Motor neuron (in vitro differentiated cells): ENCODE measurements at places on chromosomes 16 and 17. TPM values are rescaled to one million over a fixed set of nuclear protein-coding genes. Genes with fewer than 3 reads are reported as not detected.
A peak's percentile ranks its signal among the peaks of the same experiment; 100 is the strongest.

Gene IRX6
- 3.0 and 3.1 TPM in 2 replicates for total RNA-seq

Gene KRTAP4-3
- not detected in 2 replicates for total RNA-seq

Gene KRTAP9-8
- not detected in 2 replicates for total RNA-seq

Gene TOP2A
- total RNA-seq, result 4.1 and 8.2 TPM in 2 replicates

Gene TRPV3
- 1.1 and 1.7 TPM in 2 replicates for total RNA-seq

GRCh38 chr16:52498328-52499059 is 48.4 kb downstream of the TOX3 start:
- no peak for ATAC-seq

DNA sequence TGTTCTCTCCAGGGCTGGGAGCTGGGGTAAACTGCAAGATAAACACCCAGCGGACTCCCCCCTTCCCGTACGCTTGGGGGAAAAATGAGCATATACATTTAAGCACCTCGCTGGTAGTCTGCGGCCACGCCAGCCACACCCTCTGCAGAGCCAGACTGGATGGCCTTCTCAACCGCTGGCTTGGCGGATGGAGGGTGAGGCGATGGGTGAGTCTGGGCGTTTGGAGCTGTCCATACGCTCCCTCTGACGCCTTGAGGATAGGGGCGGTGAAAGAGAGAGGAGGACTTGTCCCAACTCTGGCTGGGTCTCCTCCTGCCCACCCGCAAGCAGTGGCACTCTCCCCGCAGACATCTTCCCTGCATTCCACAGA is 1.0 kb downstream of the ITGA3 start:
- ATAC-seq, result no peak

- ATAC-seq, result no peak
These were observed 51.2 kb upstream of the KDM8 start for GRCh38 chr16:27152121-27152520.

DNA sequence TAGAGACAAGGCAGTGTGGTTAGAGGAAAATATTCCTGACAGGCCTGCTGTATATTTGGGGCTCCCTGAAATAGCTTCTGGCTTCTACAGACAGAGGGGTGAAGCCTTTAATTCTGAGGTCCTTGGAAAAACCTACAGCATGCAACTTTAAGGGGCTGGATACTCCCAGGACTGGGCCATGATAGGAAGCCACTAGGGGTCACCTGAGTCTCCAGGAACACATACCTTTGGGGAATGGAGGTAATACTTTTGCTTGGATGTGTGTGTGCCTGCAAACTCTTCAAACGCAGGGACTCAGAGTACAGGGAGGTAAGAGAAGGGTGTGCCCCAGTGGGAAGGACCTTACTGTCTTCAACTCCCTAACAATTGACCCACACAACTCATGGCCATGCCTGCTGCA is 4.1 kb downstream of the ASIC2 start:
- no peak for ATAC-seq

GRCh38 chr17:8481089-8481488 is 45.4 kb downstream of the NDEL1 start:
- ATAC-seq, result no peak

DNA sequence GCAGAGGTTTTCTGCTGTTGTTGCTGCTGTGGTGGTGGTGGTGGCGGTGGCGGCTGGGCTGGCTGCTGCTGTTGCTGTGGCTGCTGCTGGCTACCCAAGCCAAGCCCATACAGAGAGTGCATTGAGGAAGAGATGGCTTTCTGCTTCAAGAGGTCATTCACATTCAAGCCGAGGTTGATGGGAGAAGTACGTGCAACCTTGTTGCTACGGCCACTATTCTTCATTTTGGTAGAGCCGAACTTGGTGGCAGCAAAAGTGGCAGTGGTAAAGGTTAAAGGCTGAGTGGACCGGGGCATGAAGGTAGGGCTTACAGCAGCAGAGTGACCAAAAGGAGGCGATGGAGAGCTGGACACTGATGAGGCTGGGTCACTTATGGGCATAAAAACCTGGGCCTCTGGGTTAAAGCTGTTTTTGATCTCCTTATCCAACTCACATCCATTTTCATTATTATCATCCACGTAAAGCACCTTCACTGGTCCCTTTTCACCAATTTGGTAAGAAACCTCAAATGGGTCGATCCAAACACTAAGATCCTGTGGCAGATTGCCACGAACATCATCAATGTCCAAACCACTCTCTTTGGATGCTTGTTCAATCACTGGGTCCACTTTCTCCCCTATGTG is 2.8 kb downstream of the TOB1 start:
- ATAC-seq, result no peak

- no peak for ATAC-seq
These were observed 441 bp downstream of the CMTM4 start for GRCh38 chr16:66695935-66696668.

DNA sequence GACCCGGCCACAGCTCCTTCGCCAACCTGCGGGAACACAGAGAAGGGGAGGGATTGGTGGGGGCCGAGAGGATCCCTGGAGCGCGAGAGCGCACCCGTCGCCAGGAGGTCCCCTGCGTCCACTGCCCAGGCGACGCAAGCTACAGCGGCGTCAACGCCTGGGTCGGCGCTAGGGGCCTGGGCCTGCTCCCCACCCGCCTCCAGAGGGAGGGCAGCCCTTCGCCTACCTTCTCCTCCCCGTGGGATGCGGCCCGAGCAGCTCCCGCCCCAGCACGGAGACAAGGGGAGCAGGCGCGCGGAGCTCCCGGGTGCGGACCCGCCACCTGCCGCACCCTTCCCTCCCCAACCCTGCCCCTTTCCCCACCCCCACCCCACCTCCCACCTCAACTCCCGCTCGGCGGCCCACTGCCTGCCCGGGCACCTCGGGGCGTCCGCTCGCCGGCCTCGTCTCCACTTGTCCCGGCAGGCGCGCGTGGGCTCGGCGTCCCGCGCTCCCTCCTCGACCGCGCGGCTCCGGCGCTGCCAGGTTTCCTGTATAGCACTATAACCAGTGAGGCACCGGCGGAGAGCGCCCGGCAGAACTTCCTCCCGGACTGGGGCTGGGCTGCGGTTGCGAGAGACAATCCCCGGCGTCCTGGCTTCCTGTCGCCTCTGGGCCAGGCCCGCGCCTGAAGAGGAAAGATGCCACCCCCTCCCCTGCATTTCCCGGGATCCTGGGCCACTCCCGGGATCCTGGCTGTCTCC is 119.1 kb upstream of the SMURF2 start:
- ATAC-seq, result peak; percentile 8

GRCh38 chr16:88569614-88569984 is 604 bp upstream of the ZC3H18 start:
- ATAC-seq, result peak; percentile 61

DNA sequence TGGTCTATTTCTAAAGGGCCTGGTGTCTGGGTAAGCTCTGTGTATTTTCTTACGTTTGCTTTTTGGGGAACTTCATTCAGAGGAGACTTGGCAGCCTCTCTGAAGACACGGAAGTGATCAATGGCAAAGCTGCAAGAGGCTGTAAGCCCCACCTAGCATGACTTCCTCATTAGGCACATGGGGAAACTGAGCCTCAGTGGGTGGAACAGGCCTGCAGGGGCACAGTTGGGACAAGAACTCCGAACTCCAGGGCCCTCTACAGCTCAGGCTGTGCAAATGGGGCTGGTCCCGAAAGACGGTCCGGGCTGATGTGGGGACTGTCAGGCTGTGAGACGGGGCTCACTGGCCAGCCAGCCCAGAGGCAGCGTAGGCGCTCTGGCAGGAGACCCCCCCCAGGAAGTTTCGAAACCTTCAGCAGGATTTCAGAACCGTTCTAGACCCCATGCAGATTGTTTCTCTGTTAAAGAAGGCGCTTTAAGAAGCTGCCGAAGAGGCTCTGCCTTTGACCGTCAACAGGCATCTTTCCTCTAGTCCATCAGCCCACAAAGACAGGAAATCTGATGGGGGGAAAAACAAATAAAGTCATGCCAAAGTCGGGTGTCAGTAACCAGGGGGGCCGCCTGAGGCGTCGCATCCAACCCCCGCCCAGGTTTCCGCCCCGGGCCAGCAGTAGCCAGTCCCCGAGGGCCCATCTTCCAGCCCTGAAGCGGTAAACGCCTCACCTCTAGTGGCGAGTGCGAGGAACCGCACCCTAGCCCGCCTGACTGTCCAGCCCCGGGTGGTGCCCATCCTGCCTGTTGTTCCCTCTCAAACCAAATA is 79.8 kb upstream of the TBC1D3K start:
- peak; percentile 37 for ATAC-seq

GRCh38 chr17:64739316-64740058 is 77.4 kb upstream of the SMURF2 start:
- no peak for ATAC-seq

GRCh38 chr17:2303204-2304188 is at the start of the genes SMG6 and SRR:
SMG6 (minus strand) TSS chr17:2303785; CDS start chr17:2303720, 65 bp downstream.
SRR (plus strand) TSS chr17:2303950; CDS start chr17:2315561, 11,611 bp downstream.
- peak; percentile 91 for ATAC-seq
